Type B pancreatic cell (in vitro differentiated cells): ENCODE measurements at places on chromosomes 2 and 18.

DNA sequence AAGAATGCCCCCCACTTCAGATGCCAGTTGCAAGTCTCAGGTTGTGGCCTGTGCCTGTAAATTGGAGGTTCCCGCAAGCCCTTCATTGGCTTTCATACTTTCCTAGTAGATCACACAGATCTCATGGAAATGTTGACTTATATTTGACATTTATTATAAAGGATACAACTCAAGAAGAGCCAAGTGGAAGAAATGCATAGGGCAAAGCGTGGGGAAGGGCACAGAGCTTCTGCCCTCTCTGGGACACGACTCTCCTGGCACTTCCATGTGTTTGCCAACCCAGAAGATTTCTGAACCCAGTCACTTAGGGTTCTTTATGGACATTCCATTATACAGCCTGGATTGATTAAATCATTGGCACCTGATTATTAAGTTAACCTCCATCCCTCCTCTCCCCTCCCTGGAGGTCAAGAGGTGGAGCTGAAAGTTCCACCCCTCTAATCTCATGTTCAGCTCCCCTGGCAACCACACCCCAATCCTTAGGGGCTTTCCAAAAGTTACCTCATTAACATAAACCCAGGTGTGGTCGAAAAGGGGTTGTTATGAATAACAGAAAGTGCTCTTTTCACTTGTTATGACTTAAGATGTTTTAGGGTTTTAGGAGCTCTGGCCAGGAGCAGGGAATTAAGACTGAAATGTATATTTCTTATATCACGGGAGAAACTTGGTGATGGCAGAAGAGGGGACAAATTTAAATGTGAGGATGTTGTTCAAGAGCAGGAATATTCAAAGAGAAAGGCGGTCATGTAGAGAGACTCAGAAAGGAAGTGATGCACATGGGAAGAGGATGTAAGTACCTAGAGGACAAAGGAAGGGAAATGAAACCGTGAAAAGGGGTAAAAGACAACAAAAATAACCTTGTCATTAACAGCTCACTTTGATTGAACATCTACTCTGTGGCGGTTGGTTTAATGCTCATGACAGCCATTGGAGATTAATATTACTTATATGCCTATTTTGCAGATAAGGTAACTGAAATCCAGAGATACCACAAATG lies 31.8 kb downstream of the SP100 start:
- no peak overlapping the region for H3K4me3 ChIP-seq
- H3K4me1 ChIP-seq: no peaks in the 10 kb centered on the region
- no peak overlapping the region for H3K27ac ChIP-seq
- no peak for DNase-seq

DNA sequence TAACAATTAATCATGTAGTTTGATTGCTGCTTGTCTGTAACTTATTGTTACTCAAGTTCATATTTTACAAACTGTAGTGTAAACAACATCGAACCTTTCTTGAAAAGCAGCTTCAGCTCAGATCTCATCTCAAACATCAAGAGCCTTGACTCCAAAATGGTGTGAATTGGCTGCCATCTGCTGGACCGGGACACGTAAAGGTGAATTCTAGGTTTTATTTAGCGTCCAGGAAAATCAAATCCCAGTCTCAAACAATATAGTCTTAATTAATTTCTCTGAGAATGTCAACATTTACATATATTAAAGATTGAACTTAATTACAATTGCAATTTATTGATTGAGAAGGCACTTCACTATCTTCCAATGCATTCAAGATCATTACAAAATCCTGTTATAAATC lies 453.0 kb downstream of the GALR1 start:
- no peaks in the 10 kb centered on the region for H3K4me1 ChIP-seq
- peaks cover 19% of the 10 kb centered on the region for H3K27me3 ChIP-seq
- H3K4me3 ChIP-seq: no peak overlapping the region
- no peak overlapping the region for H3K27ac ChIP-seq

- peaks cover 3% of the 10 kb centered on the region for H3K27me3 ChIP-seq
- DNase-seq: no peak
These were observed 94.0 kb upstream of the SULT1C3 start for GRCh38 chr2:108145557-108146326.

DNA sequence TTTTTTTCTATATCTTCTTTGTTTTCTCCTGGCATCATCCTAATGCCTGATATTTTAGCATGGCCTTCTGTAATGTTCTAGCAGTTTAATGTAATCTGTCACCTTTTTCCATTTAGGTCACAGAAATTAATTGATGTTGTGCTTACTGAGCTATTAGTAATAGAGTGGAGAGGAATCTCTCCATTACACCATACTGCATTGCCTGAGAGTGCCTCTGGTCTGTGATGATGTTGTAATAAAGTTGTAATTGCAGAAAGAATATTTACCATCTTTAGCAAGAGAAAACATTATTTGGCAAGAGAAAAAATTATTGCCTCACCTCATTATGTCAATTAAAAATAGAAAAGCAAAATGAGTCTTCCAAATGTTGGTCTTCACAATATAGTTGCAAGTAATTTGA lies 213.2 kb downstream of the KCNJ3 start:
- H3K4me3 ChIP-seq: no peak overlapping the region
- no peak for DNase-seq
- no peaks in the 10 kb centered on the region for H3K27me3 ChIP-seq
- H3K4me1 ChIP-seq: peaks cover 6% of the 10 kb centered on the region
- H3K36me3 ChIP-seq: no peaks in the 10 kb centered on the region
- H3K27ac ChIP-seq: no peak overlapping the region

DNA sequence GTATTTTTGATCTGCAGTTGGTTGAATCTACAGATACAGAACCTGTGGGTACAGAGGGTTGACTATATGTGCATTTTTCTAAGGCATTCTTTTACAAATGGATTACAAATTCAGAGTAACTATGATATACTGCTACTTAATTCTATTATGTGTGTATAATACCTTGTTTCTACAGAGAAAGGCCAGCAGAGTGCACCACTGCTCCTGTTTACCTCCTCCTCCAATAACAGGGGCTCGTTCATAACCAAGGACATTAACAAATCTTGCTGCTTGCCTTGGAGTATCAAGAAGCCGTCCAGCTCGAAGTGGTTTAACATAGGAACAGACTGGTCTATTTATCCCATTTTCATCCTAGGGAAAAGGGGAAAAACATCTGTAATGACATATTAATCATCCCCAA lies 16.4 kb downstream of the CEP76 start:
- H3K36me3 ChIP-seq: peaks cover 3% of the 10 kb centered on the region
- H3K4me1 ChIP-seq: no peaks in the 10 kb centered on the region
- H3K27ac ChIP-seq: no peak overlapping the region

- no peak overlapping the region for H3K4me3 ChIP-seq
- H3K27ac ChIP-seq: no peak overlapping the region
- peaks cover 44% of the 10 kb centered on the region for H3K27me3 ChIP-seq
- no peak for DNase-seq
- H3K4me1 ChIP-seq: no peaks in the 10 kb centered on the region
These were observed 90.9 kb downstream of the LOXHD1 start for GRCh38 chr18:46566111-46566510.

GRCh38 chr2:144325086-144325485 lies 194.8 kb downstream of the ZEB2 start:
- peaks cover 11% of the 10 kb centered on the region for H3K4me1 ChIP-seq
- peaks cover under 1% of the 10 kb centered on the region for H3K27me3 ChIP-seq
- peaks cover 23% of the 10 kb centered on the region for H3K36me3 ChIP-seq
- DNase-seq: no peak

- no peak overlapping the region for H3K27ac ChIP-seq
- DNase-seq: no peak
- H3K27me3 ChIP-seq: peaks cover 21% of the 10 kb centered on the region
These were observed 209.4 kb upstream of the CXCR4 start for GRCh38 chr2:136327162-136327852.

DNA sequence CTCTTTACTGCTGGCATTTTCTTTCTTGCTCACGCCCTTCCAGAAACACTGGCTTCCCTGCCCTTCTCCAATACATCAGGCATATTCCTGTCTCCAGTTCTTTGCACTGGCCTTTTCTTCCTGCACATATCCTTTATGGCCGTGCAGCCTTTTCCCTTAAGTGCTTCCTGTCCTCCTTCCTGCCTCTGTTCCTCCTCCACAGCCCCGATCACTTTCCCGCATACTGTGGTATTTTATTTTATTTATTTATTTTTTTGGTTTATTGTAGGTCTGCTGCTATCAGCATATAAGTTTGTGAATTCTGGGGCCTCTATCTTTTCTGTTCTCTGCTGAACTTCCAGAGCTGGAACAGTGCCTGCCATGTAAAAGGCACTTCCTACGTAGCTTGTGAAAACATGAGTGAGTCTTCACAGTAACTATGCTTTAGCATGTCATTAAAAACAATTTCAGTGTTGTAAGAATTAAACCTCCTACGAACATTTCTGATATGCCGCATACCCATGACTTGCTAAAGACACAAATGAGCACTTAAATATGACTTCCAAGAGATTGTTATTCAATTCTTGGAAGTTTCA lies 289.1 kb downstream of the TRIB2 start:
- H3K27ac ChIP-seq: no peak overlapping the region
- H3K4me3 ChIP-seq: no peak overlapping the region
- no peak for DNase-seq
- H3K36me3 ChIP-seq: no peaks in the 10 kb centered on the region

DNA sequence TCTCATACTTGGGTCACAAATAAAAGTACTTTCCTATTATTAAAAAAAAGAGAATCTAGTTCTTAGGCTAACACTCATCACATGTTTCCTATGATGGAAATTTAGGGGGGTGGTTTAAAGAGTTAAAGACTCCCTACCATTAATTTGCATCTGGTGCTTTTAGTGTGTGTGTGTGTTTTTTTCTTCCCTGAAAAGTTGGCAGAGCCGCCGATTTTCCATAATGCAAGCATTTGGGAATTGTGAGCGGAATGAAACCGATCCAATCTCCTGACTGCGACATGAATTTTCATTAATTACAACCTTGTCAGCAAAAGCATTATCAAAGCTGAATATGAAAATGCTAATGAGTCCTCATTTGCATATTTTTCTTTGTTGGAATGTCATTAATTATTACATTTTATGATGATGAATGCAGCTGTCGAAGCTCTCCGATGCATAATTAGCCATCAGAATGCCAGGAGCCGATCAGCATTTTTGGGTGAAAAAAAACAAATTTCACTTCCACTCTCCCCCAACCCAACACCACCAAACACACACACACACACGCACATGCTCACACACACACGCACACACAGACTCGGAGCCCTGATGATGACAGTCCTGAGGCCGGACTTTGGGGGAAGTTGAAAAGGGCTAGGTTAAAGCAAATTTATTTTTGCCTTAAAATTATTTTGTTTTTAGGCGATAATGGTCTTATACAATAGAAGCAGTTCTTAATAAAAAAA lies 165.4 kb downstream of the TCF4 start:
- no peaks in the 10 kb centered on the region for H3K27me3 ChIP-seq
- H3K36me3 ChIP-seq: no peaks in the 10 kb centered on the region
- no peak overlapping the region for H3K27ac ChIP-seq
- no peak overlapping the region for H3K4me3 ChIP-seq
- peaks cover 37% of the 10 kb centered on the region for H3K4me1 ChIP-seq

GRCh38 chr2:33620-34019 lies 12.7 kb downstream of the FAM110C start:
- H3K27me3 ChIP-seq: no peaks in the 10 kb centered on the region
- H3K27ac ChIP-seq: no peak overlapping the region
- no peaks in the 10 kb centered on the region for H3K36me3 ChIP-seq
- H3K4me1 ChIP-seq: no peaks in the 10 kb centered on the region

DNA sequence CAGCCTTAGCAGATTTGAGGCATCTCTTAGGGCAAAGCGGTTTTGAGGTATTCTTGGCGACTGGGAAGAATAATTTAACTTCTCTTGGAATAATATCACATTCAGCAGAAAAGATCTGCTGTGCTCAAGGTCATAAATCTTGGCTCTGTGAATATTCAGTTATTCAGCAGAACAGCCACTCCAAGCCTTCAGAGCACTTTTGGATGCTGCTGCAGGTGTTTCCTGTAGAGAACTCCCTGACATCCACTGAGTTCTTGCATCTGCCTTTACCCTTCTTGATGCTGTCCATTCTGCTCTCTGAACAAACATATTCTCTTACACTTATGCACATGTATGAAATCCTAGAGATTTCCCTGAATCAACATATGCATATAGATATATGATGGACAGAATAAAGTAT lies 390.3 kb downstream of the NRXN1 start:
- no peak for DNase-seq
- no peaks in the 10 kb centered on the region for H3K4me1 ChIP-seq
- no peak overlapping the region for H3K4me3 ChIP-seq
- H3K27ac ChIP-seq: no peak overlapping the region
- H3K36me3 ChIP-seq: no peaks in the 10 kb centered on the region

- no peaks in the 10 kb centered on the region for H3K27me3 ChIP-seq
- H3K4me1 ChIP-seq: peaks cover 7% of the 10 kb centered on the region
- DNase-seq: no peak
- no peak overlapping the region for H3K4me3 ChIP-seq
- no peak overlapping the region for H3K27ac ChIP-seq
These were observed 320.1 kb downstream of the CDH2 start for GRCh38 chr18:27856820-27857219.

DNA sequence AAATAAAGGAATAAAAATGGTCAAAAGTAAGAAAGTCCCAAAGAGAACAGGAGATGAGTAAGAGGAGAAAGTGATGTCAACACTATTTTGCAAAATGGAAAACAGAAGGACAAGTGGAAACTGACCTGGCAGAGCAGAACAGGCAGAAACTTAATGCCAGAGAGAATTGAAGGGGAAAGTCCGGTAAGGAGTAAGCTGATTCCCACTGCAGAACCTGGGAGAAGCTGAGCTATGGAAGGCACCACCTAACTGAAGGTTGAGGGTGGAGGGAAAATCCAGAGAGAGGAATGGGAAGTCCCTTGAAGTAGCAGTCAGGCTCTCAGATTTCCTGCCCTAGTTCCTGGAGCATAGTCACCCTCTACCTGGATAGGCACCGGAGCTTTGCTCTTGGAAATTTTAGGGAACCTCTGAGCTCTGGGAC lies 59.8 kb downstream of the MOGAT1 start:
- DNase-seq: no peak
- peaks cover 6% of the 10 kb centered on the region for H3K27me3 ChIP-seq
- no peaks in the 10 kb centered on the region for H3K36me3 ChIP-seq
- H3K4me3 ChIP-seq: no peak overlapping the region

GRCh38 chr2:219278655-219279150 lies 463 bp upstream of the DNAJB2 start:
- H3K36me3 ChIP-seq: peaks cover 5% of the 10 kb centered on the region
- H3K27me3 ChIP-seq: peaks cover 14% of the 10 kb centered on the region
- peaks cover 15% of the 10 kb centered on the region for H3K4me1 ChIP-seq
- H3K27ac ChIP-seq: peak overlapping the region; percentile 97
- DNase-seq: no peak

DNA sequence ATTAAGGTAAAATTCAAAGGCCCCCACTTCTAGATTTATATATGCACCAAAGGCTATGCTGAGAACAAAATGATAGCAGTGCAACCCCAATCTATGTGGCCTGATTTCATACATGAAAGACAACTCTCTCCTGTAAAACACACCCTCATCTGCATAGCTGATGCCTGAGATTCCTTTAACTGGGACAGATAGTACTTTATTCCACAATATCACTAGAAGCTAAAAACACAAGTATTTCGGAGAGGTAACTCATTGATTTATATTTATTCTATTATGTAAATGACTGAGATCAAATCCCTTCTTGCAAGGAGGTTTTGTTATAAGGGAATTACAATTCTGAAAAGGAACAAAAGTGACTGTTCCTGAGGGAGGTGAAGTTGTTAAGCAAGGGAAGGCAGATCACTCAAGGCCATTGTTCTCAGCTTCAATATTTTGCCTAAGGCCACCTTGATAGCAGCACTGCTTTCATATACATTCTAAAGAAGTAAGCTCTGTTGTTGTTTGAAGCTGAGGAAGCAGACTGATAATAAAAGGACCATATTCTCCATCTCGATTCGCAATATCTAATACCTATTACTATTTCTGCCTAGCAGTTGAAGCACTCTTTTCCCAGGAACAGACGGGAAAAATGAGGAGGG lies 471.0 kb upstream of the CDH7 start:
- H3K27me3 ChIP-seq: no peaks in the 10 kb centered on the region
- DNase-seq: no peak
- H3K4me1 ChIP-seq: no peaks in the 10 kb centered on the region
- H3K27ac ChIP-seq: no peak overlapping the region
- H3K36me3 ChIP-seq: no peaks in the 10 kb centered on the region
